Stomach (tissue), 19 donors: ENCODE measurements at places on chromosomes 16 and 17. TPM values are rescaled to one million over a fixed set of nuclear protein-coding genes. Genes with fewer than 3 reads are reported as not detected.

- no peak for DNase-seq
Observed at GRCh38 chr16:69768666-69769065, 6.5 kb downstream of the WWP2 start.

GRCh38 chr17:41735744-41736143, 1.3 kb upstream of the HAP1 start:
- no peak for DNase-seq

GRCh38 chr16:24717411-24717810, 12.0 kb upstream of the TNRC6A start:
- DNase-seq: no peak

DNA sequence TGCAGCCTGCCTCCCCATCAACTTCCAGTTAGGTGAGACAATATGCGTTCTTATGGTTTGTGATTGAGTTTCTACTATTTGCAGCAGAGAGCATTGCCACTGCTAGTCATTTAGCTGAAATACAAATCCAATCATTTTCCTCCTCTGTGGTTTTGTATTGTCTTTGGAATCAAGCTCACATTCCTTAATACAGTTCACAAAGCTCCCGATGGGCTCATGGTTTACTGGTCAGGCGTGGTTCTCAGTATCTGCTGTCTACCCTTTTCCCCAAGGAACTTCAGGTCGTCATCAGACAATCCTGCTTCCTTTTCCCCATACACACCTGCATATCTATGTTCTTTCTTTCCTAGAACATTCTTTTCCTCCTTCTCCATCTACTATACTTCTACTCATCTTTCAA, 69.6 kb upstream of the GAS7 start:
- DNase-seq: no peak

GRCh38 chr17:30495586-30495985, 18.4 kb downstream of the GOSR1 start:
- peak; percentile 12 for DNase-seq

DNA sequence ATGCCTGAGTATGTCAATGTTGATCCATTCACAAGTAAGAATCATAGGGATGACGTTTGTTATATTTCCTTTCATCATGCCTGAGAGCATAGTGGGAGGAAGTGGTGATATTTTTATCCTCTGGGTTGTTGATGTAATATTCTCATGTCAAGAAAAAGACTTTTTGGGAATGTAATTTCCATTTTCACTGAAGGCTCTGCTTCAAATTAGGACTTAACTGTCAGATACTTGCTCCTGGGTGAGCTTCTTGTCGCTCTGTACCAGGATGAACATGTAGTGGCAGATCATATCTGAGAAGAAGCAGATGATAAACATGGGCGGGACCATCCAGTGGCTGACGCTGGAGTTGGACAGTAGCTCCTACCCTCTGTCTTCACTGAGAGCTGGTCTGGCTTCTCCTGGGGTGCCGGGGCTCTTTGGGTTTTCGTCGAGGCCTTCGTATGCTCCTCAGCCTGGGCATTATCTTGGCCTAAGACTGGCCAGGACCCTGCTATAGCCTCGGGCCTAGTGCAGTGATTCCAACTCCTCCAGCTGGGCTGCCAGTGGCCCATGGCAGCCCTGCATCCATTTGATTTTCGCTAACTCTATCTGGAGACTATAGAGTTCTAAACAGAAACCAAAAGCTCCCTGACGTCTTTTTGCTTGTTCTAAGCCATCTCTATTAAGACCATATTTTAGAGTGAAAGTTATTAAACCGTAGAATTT, 19.7 kb downstream of the CYB5B start:
- DNase-seq: peak; percentile 52

- DNase-seq: no peak
Observed at GRCh38 chr17:67718325-67718941, 697 bp downstream of the NOL11 start.

DNA sequence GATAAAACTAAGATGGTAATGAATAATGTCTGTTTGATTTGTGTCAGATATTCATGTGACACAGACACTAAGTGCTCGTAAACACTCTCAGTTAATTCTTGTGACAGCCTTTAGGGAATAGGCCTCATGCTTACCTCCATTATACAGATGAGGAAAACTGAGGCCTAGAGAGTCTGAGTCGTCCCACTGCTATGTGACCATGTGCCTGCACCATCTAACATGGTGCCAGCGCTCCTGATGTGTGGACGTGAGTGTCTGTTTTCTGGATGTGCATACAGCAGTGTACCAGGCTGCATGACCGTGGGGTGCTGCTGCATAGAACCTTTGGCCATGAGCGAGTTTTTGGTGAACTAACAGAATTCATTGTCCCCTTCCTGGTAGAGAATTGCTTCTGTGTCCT, 61.8 kb downstream of the MPRIP start:
- no peak for DNase-seq

DNA sequence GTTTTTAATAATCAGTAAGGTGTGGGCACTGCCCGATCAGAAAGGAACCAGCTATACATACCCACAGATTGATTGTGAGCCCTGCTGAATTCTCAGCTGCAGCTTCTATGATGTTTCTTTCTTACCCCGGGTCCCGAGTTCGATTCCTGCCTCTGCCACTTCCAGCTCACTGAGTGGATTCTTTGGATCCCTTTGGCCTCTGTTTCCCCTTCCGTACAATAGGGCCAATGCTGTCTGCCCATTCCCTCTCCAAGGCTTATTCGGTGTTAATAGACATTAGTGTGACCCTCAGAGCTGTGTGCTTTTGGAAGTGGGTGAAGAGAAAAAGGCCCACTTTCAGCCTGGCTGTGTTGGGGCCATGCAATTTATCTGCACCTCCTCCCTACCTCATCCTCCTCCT, 115.8 kb downstream of the IRX5 start:
- DNase-seq: no peak

- DNase-seq: no peak
Observed at GRCh38 chr16:88306411-88306810, 76.3 kb upstream of the ZNF469 start.

The HYDIN gene
- 0.58 TPM for total RNA-seq

- DNase-seq: peak; percentile 78
Observed at GRCh38 chr17:80169784-80170500, at the start of gene CARD14. Gene CARD14, plus strand, starts transcription at chr17:80170030. Its CDS starts 11,409 bp downstream, at chr17:80181439.

GRCh38 chr16:82181461-82182185, 11.6 kb upstream of the MPHOSPH6 start:
- DNase-seq: no peak

GRCh38 chr17:45948881-45949624, 50.0 kb upstream of the STH start:
- DNase-seq: peak; percentile 84

GRCh38 chr17:15966879-15967248, 21.9 kb downstream of the ADORA2B start:
- DNase-seq: peak; percentile 48

The PRR29 gene
- 0.92 TPM for total RNA-seq

DNA sequence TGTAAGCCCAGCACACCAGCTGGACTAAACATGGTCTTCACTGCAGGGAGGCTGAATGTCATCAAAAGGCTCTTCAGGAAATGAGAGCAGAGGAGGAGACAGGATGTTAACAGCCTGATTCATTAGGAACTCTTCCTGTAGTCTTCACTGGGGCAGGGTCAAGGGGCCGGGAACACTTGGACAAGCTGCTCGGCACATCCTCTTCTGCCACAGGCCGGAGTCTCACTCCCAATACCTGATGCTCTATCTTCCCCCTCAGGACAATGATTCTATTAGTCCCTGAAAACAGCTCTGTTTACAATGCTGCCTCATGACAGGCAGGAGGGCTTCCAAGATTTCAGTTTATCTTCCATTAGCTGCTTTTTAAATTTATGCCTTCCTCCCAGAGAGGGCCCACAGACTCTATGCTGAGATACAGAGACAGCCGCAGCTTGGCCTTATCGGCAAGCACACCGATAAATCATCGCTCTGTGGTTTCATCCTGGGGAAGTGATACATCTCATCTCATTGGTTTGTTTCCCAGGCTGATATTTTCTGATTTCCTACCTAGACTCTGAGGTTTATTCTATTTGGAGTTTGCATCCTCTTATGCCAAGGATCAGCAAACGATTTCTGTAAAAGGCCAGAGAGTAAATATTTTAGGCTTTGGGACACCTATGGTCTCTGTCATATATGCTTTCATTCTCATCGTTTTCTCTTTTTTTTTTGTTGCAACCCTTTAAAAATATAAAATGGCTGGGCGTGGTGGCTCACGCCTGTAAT, 214.0 kb upstream of the ASIC2 start:
- DNase-seq: peak; percentile 29

DNA sequence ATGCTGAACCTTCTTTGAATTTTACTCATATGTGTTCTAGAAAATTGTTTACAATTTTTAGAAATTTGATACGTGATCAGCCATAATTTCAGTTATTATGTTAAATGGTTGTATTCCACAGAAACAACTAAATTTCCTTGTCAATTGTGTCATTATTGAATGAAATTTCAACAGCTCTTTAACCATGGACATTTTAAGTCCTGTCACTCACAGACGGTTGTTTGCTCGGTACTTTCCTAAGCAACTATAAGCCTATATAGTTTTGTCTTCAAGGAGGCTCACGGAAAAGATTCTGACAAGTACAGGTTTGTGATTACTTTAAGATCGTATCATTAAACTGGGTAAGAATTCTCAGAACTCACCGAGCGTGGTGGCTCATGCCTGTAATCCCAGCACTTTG, 31.8 kb downstream of the SLC39A11 start:
- DNase-seq: no peak

GRCh38 chr17:31587462-31587861, 196.0 kb downstream of the RAB11FIP4 start:
- DNase-seq: no peak

DNA sequence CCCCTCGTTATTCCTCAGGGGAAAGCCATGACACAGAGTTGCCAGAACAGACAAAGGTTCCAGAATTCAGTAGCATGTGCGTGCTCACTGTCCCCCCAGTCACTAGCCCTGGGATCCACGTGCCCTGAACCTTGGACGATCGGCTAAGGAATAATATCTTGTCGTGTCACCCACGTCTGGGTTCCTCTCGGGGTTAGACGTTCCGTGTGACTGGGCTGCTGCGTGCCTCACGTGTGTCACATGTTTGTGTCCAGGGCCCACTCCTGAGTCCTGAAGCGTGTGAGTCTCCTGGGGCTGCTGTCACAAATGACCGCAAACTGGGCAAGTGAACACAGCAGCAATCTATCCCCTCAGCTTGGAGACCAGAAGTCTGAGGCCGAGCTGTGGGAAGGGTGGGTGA, 12.4 kb upstream of the ZNF469 start:
- DNase-seq: no peak

DNA sequence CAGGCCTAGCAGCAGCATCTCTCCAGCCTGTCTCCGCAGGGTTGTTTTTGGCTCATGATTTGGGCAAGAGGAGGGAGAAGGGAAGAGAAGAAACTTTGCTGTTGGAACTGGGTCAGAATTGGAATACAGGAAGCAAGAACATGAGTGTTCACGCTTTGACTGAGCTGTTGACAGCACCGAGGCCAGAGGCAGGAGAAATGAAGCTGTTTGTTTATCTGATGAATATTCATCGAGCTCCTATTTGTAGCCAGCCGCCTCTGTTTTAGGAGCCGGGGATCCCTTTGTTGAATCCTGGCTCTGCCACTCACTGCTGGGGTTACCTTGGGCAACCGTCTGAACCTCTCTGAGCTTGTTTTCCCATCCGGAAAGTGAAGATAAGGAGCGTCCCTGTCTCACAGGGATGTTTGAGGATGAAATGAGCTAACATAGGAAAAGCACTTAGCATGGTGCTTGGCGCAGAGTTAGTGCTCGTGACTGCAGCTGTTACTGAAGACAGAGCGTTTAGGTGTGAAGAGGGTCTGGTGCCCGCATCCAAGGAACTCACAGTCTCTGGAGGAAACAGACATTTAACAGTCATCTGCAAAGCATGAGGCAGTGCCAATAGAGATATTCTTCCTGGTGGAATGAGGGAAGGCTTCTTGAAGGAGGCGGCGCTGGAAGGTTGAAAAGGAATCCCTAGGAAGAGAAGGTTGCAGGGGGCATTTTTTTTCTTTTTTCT, 29.2 kb downstream of the RAP1GAP2 start:
- DNase-seq: no peak

The EPN3 gene
- total RNA-seq: 26.3 TPM

- DNase-seq: no peak
Observed at GRCh38 chr17:77647531-77647930, 311.0 kb upstream of the TNRC6C start.

- peak; percentile 41 for DNase-seq
Observed at GRCh38 chr16:66070140-66070917, 296.2 kb upstream of the CDH5 start.

- DNase-seq: no peak
Observed at GRCh38 chr17:50141745-50142110, 8.7 kb downstream of the PPP1R9B start.

The NAT9 gene
- total RNA-seq: 33.5 TPM

DNA sequence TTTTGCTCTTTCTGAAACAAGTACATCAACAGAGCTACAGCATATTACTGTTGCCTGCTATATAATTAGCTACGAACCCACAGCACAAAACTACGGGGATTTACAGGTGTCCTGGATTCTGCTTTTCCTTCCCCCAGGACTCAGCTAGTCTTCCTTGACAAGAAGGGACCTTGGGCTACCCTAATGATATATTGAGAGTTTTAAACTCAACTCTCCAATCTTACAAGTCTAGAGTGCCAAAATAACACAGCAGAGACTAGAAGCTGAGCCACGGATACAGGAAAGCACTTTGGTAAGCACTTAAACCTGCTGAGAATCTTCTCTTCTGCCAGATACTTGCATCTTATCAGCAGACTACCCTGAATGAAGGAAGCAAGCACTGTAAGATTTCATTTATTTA, 161.4 kb upstream of the C17orf78 start:
- DNase-seq: no peak

DNA sequence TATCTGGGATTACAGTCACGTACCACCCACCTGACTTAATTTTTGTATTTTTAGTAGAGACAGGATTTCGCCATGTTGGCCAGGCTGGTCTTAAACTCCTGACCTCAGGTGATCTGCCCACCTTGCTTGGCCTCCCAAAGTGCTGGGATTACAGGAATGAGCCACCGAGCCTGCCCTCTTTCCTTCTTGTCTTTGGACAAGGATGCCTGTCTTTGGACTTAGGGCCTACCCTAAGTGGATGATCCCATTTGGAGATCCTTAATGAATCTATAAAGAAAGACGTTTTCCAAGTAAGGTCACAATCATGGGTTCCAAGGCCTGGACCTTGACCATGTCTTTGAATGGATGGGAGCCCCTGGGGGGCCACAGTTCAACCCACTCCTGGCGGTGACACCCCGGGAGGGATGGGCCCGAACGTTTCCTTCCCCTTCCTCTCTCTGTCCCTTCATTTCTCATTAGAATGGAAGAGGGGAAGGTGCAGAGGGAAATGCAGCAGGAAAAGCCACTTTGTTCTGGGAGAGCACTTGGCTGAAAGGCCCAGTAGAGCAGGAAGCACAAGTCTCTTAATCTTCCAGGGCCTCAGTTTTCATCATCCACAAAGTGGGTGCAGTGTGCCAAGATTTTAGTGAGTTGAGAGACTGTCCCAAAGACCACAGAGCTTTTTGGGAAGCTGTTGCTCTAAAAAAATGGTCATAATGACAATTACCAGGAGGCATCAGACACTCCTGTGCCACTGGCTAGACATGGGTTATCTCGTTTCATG, 353.3 kb downstream of the SEC14L1 start:
- no peak for DNase-seq
